Urothelium cell line (cell line): ENCODE measurements at places on chromosomes 5 and 9.

- no peak for DNase-seq
Measured at GRCh38 chr5:31427013-31427723, 104.7 kb downstream of the DROSHA start.

GRCh38 chr5:6582507-6583048 lies 50.3 kb downstream of the NSUN2 start:
- no peak for DNase-seq

DNA sequence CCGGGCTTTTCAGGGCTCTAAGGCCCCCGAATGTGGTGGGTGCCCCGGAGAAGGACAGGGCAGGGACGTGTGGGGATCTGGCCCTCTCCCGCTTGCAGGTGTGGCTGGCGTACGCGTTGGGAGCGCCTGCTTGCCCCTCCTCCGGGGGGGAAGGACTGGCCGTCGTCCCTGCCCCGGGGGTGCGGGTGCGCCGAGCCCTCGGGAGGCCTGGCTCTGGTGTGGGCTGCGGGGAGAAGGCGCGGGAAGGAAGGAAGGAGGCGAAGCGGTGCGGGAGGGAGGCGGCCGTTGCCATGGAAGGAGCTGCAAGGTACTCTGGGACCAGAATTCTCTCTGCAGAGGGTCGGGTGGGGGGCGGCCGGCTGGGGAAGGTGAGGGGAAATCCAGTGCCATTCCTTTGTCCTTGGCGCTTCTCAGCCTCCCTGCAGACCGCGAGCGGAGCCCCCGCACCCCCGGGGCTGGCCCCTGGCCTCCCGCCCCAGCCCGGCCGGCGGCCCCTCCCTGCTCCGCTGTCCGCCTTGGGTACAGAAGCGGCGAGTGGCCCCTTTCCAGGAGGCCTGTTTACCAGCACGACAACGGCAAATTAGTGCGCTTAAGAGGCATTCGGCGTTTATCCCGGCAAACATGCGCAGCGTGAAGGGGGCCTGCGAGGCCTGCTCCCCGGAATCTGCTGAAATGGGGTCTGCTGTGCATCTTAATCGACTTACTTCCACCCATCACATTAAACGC lies 67.1 kb upstream of the UNC5A start:
- no peak for DNase-seq

DNA sequence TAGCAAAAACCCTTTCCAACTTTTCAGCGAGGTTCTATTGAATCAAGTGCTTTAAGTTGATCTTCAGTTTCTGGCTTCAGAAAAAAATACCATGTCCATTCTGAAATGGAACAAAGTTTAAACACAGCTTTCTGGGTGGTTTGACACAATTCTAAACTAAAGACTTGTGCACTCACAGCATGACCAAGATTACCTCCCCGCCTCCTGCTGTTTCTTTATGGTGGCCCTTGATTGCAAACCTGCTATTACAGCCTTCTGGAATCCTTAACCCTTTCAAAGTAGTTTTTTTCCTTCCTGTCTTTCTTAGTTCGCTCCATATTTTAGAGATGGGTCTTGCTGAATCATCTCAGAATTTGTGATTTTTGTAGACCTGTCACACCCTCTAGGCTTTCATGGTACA lies 135.9 kb upstream of the FBN2 start:
- no peak for DNase-seq

DNA sequence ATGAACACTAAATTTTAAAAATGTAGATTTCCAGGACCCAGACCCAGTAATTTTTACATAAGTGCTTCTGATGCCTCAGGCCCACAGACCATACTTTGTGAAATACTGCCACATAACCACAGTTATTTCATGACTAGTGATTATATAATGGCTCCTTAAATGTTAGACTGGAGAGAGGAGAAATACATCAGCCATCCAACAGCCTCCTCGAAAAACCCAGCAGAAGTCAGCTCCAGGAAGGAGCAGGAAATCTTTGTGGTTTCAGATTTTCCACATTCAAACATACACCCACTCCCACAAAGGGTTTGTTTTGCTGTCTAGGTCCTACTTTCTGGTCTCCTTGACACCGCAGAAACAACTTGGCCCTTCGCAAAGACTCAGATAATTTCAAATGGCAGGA lies 455.2 kb downstream of the DTWD2 start:
- no peak for DNase-seq
